Activated CD8-positive, alpha-beta memory T cell treated with anti-CD3 and anti-CD28 coated beads for 1 hour (primary cell): ENCODE measurements at places on chromosomes 7 and 10.

DNA sequence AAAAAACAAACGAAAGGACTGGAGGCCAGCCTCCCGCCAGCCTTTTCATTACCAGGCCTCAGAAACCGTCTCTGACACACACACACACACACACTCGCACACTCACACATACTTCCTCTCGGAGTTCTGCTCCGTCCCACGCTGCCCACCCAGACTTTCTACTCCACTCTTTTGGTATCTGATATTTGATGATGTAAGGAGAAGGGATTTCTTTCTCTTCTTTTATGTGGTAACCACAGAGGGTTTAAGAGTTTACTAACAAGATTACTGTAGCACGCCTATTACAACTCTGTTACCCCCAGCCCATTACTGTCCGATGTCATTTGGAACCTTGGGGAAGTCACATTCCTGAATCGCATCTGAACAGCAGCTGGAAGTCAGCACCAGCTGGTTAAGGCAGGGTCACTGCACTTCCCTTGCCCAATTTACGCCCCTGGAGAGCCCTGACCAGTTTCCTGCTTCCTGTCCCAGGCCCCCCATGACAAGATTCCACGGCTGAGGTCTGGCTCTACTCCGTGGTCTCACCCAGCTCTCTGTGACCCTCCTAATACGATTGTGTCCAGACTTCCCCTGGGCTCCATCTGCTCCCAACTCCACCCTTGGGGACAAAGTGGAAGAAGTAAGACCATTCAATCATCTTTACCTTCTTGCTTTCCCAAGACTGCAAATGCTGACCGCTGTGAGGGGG is 1.1 kb downstream of the DENND2A start:
- DNase-seq = no peak

DNA sequence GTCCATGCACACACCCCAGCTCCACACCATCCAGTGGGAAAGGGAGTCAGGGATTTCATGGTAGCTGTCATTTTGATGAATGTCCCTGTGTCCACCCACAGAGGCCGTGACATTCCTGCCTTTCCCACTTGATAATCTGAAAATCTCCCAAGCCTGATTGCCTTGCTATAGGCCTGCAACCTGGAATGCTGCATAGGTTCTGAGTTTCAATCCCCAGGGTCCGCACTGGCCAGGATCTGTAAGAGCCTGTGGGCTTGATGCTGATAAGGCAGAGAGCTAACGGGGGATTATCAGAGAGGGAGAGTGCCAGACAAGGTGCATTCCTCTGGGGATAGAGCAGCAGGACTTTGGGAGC is 57.5 kb downstream of the RBM20 start:
- no peak for DNase-seq

DNA sequence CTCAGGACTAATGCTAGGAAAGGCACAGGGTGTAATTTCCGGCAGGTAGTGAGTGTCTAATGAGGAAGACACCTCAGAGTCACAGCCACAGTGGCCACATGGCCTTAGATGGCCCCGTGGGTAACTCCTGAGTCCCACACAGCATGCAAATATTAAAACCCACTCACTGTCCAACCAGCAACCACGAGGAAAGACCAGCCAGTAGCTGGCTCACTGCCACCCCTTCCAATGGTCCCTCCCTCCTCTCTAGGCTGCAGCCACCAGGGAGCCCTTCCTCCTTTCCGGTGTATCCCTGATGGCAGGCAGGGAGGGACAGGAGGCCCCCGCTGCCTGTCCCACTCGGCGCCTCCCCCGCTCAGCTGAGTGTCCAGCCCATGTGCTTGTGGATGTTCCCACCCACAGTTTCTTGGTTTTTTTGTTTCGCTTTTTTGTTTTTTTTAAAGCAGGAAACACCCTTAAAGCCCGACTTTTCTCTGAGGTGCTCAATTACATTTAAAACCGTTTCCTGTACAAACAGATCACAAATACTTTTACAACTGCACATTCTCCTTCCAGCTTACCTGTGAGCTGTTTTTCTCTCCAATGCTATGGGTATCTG is 9.2 kb downstream of the BNIP3 start:
- no peak for DNase-seq

- DNase-seq = no peak
Measured at GRCh38 chr10:43857206-43857930, 208.7 kb upstream of the ZNF32 start.

GRCh38 chr10:35675846-35676245 is 33.8 kb upstream of the FZD8 start:
- no peak for DNase-seq

DNA sequence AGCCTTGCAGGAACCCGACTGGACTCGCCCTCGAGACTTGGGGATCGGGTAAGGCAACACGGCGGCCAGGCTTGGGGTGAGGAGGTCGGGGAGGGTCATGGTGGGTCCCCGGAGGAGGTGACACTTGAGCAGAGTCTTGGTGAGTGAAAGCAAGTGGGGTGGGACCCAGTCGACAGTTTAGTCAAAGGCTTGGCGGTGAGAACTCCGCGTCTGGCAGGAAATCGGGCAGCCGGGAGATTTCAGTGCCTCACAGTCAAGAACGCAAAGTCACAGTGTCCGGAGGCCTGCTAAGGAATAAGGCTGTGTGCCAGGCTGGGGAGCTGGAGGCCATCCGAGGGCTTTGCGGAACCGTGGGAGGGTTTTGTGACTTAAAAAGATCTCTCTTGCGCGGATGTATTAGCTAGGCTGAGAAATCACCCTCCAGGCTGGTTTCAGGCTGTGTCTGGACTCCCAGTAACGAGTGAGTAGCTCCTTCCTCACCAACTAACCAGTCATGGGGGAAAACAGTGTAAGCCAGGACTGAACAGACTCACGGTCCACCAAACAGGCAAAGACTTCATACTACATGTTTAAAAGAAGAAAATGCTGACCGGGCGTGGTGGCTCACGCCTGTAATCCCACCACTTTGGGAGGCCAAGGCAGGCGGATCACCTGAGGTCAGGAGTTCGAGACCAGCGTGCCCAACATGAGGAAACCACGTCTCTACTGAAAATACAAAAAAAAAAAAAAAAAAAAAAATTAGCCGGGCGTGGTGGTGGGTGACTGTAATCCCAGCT is 613 bp downstream of the AP5Z1 start:
- peak; percentile 8 for DNase-seq

DNA sequence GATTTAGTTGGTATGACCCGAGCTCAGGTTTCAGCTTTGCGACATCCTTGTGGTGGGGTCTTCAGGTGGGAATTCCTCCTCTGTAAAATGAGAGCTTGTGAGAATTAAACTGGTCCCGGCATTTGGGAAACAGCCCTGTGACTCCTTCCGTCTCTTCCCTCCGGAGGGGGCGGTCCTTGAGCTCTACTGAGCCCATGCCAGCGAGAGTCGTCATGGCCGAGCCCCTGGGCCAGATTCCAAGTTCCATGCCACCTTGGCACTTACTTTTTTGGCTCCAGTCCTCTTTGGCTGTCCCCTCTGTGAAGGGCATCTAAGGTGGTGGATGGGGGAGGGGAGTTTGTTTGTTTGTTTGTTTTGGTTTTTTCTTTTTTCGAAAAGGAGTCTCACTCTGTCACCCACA is 47.6 kb downstream of the GTF2IRD1 start:
- no peak for DNase-seq
